HuH-7 (cell line): ENCODE measurements at places on chromosomes 5 and 9.

- DNase-seq, result no peak
Observed at GRCh38 chr5:103356350-103357091, 98.0 kb downstream of the MACIR start.

DNA sequence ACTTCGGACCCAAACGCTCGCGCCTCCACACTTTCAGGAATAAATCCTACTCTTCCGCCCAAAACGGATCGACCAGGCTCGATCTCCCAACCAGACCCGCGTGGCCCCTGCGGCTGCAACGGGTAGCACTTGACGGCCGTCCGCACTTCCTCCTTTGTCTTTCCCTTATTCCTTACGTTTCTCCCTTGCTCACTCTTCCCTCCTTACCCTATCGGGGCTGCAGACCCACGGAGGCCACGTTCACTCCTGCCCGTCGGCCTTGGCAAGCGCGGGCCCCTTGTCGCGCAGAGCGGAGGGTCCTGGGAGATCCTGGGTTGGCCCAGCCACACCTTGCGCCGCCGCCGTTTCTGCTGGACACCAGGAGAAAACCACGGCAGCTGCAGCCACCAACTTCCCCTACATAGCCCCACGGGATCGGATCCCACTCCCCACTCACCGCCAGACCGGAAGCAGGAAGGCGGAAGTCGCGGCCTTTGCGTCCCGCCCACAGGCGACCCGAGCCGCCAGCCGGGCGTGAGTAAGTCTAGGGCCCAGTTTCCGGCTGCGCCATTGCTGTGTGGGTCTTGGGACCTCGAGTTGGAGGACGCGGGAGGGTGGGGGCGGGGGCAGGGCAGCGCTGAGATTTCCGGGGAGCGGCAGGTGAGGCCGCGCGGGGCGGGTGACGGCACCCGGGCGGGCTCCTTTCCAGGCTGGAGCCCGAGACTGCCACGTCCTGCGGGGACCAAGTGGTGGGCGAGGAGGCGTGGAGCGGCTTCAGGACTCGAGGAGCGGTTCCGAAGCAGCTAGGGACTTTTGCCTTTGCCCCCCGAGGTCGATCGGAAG lies at the start of gene SMIM15:
TSS of gene SMIM15 (minus strand) at position 459 of the 822 bp plus-strand sequence. CDS start 2,297 bp downstream, outside the sequence.
- peak; percentile 88 for DNase-seq

DNA sequence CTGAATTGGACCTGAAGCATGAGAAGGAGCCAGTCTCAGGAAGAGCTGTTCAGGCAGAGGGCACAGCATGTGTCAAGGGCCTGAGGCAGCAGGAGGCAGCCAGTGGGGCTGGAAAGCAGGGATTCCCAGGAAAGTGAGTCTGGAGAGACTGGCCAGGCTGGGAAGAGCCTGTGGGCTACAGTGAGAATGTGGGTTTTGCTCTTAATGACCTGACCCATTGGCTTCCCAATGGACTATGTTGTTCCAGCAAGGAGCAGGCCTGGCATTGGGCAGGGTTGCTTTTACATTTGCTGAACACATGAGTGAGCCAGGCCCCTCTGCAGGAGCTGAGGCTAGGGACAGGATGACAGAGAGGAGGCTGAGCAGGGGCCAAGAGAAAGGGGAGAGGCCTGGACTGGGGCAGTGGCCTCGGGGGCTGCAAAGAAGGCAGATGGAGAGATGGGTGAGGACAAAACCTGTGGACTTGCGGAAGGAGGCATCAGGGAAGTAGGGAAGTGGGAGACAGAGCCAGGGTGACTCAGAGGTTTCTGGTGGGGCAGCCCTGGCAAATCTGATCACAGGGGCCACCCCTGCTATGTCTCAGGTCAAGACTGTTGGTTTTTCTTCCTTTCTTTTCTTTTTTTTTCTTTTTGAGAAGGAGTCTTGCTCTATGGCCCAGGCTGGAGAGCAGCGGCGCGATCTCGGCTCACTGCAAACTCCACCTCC lies 65.9 kb upstream of the NEK6 start:
- DNase-seq, result no peak

DNA sequence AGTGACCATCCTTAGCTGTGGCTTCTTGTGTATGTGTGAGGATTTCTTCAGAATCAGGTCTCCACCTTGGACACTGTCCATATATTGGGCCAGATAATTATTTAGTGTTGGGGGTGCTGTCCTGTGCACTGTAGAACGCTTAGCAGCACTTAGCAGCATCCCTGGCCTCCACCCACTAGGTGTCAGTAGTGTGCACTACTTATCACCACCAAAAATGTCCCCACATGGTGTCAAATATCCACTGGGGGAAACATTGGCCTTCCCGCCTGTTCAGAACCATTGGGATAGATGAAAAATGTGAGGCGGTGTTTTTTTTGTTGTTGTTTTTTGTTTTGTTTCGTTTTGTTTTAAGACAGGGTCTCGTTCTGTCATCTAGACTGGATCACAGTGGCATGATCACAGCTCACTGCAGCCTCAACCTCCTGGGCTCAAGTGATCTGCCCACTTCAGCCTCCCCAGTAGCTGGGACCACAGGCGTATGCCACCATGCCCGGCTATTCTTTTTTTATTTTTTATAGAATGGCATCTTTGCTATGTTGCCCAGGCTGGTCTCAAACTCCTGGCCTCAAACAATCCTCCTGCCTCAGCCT lies 67.7 kb downstream of the TENT4A start:
- peak; percentile 45 for DNase-seq

DNA sequence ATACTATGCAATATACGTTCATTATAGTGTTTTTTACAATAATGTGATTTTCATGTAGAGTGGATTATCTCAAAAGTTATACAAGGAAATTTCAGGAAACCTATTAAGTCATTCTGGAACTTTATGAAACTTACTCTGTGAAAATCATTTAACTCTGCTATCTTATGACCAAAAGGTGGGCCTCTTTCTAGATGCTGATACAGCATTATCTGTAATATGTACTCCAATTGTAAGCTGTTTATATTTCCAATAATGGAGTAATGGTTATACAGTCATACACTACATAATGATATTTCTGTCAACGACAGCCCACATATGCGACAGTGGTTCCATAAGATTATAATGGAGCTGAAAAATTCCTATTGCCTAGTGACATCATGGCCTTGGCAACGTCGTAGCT lies 18.8 kb upstream of the PCSK5 start:
- DNase-seq, result no peak

DNA sequence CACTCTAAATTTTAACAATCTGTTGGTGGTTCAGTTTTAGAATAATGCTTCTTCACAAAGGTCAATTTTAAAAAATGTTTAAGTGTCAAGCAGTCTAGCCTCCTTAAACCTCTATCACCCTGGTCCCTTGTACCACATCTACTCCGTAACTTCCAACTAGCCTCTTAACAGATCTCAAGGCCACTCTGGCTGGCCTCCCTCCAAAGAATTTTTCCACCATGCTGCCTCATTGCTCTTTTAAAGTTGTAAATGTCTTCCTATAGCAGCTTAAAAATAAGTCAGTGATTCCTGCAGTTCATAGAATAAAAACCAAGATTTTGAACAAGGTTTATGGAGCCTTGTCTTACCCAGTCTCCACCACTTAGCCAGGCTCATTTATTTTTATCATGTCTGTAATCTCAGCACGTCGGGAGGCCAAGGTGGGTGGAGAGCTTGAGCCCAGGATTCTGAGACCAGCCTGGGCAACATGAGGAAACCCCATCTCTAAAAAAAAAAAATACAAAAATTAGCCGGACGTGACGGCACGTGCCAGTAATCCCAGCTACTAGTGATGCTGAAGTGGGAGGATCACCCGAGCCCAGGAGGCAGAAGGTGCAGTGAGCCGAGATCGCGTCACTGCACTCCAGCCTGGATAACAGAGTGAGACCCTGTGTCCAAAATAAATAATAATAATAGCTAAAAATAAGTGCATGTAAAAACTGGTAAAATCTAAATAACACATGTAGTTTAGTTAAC lies 924.9 kb upstream of the DMAC1 start:
- DNase-seq, result no peak

- no peak for DNase-seq
Observed at GRCh38 chr9:134216961-134217360, 52.6 kb upstream of the RNU6ATAC start.

GRCh38 chr5:43019291-43019613 lies 20.9 kb downstream of the ANXA2R start:
- no peak for DNase-seq

DNA sequence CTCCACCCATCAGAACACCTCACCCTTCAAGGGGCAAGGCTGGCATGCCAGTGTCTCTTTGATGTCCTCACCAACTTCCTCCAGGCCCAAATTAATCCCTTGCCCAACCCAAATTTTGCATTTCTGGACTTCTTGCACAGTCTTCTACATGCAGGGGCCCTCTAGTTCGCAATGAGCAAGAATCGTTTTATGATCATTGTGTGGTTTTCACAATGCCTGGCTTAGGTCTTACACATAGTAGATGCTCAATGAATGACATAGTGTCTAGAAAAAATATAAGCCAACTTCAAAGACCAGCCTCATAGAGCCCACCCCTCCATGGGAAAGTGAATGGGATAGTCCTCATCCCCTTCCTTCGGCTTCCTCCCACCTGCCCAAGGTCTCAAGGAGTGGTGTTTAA lies 9.8 kb upstream of the ESM1 start:
- no peak for DNase-seq

GRCh38 chr5:31993165-31993961 lies 180.8 kb downstream of the GOLPH3 start:
- DNase-seq, result no peak

DNA sequence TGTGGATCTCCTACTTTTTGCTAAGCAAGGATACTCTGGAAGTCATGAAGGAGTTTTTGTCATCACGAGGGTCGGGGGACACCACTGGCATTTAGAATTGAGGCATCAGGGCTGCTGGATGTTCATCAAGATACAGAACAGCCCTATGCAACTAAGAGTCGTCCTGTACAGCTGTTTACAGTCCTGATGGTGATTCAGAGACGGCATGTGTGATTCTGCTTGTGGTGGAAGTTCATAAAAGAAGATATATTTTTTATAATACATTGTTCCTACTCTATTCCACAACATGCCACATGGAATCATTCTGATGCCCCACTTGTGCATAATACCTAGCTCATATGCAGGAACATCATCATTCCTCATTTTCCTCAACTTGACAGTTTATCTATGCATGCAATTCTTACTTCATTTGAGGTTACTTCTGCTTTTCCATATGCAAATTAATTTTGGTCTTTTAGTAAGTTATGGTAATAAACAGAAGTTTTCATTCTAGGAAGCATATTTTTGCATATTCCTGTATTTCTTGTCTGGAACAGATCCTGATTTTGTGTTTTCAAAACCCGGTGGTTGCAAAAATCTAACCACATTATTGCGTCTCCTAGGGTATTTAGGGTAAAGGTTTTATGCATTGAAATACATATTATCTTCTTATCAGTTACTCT lies 155.2 kb downstream of the ARHGEF28 start:
- no peak for DNase-seq

- DNase-seq, result peak; percentile 69
Observed at GRCh38 chr9:125558453-125559092, 148.4 kb downstream of the MAPKAP1 start.

GRCh38 chr5:79845448-79846197 lies 145.4 kb downstream of the MTX3 start:
- no peak for DNase-seq

- no peak for DNase-seq
Observed at GRCh38 chr9:70106571-70106970, 62.9 kb downstream of the MAMDC2 start.

DNA sequence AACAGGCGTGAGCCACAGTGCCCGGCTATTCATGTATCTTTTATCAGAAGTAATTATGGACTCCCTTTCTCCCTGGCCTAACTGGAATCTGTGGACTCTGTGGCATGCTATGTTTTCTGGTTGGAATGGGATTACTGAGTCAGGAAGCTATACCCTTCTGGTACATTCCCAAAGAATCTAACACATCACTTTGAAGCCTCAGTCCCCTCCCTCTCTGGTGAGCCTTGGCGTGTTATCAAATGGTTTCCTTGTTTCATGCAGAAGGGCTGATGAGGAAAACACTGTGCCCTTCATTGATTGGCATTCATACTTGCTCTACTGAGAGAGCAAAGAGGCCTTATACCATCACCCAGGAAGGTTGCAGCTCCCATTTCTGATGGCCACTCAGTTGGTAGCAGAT lies 22.9 kb downstream of the C5orf15 start:
- DNase-seq, result no peak

- no peak for DNase-seq
Observed at GRCh38 chr9:111360881-111361280, 30.9 kb upstream of the OR2K2 start.
